Activated T-helper 1 cell treated with Interleukin-2 at 50 U/mL for 16 hours (primary cell): ENCODE measurements at places on chromosomes 11 and 22.

DNA sequence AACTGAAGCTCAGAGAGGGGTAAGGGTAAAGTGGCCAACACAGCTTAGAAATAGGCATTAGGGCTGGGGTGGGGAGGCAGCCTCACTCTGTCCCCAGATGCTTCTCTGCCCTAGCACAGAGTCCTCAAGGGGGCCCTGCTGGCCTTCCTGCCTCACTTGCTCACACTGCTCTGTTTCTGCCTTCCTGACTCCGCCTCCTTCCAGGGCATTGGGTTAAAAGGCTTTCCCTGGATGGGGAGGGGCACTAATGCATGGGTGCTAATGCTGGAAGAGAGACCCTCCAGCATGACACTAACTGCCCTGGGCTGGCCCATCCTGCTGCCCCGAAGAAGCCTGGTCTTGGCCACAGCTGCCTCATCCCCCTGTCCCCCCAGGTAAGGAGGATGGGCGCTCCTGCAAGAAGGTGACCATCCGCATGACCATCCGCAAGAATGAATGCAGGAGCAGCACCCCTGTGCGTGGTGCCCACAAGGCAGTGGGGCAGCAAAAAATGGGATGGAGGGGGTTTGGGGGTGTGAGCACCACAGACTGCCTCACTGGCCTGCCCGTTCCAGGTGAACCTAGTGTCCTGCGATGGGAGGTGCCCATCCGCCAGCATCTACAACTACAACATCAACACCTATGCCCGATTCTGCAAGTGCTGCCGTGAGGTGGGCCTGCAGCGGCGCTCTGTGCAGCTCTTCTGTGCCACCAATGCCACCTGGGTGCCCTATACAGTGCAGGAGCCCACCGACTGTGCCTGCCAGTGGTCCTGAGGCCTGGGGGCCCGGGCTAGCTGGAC, 74.0 kb upstream of the MYOD1 start:
- DNase-seq, result no peak

GRCh38 chr11:6572215-6572614, 31.2 kb downstream of the RRP8 start:
- no peak for DNase-seq

GRCh38 chr22:39130892-39131855, 21.3 kb downstream of the CBX7 start:
- no peak for DNase-seq

DNA sequence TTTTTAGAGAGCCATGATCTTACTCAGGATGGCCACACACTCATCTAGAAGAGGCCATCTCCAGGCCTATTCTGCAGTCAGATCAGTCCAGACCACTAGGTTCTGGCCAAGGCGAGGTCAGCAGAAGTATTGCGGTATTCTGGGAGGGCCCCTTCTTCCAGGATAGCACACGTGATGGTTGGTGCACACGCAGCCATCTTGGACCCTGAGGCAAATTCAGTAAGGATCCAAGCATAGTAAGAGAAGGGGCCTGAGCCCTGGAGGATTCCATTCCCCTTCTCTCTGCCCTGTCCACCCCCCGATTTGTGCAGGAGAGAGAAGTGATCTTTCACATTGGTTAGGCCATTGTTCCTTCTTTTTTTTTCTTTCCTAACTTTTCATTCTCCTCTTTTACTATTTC, 957.9 kb downstream of the BRD1 start:
- DNase-seq, result no peak

GRCh38 chr11:36022882-36023281, 79.0 kb downstream of the LDLRAD3 start:
- no peak for DNase-seq

GRCh38 chr22:11616811-11617210, 3911.2 kb upstream of the OR11H1 start:
- no peak for DNase-seq

- DNase-seq, result no peak
Observed at GRCh38 chr22:47289336-47289985, 527.0 kb downstream of the TBC1D22A start.

DNA sequence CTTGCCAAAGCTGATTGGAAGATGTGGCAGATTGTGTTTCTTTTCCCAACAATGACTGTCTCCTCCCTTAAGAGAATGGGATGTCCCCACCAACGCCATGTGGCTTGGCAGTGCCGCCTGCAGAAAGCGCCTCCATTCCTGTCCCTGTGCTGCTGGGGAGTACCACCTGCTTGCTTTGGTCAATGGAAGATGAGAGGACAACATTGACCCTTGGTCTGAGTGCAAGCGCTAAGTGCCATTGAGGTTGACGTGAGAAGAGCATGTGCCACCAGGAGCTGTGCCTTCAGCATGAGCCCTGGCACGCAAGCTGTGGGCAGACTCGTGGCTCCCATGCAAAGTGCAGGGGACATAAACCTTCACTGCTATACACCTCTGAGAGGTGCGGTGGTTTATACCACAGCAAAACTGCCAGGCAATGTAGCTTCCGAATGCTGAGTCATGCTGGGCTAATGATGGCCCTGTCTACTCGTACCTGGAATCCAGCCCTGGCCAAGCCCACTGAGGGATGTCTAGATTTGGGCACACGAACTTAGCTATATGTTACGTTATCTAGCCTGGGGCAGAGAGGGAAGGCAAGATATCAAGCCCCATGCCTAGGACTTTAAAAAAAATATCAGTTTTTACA, 41.9 kb downstream of the MYEOV start:
- DNase-seq, result no peak

GRCh38 chr22:32476281-32477195, 1.9 kb downstream of the FBXO7 start:
- no peak for DNase-seq

GRCh38 chr11:58434217-58434616, 6.3 kb upstream of the OR5B2 start:
- no peak for DNase-seq

GRCh38 chr11:124718801-124719200, 20.9 kb upstream of the NRGN start:
- DNase-seq, result no peak

- DNase-seq, result no peak
Observed at GRCh38 chr22:40220316-40221054, 42.8 kb downstream of the TNRC6B start.

DNA sequence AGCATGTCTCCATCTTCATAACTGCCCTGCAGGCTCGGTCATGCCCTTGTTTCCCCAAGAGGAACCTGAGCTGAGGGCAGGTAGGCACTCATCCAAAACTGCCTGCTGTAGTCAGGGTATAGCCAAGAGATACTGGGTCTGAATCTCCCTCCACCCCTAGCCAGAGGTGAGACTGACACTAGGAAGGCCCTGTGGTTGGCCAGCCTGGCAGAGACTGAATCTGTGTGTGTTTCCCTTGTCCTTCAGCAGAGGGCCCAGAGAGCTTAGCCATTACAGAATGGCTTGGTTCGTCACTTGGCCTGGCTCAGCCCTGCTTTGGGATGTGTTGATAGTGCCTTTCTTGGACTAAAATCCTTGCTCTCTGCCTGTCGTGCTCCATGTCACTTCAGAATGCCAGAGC, 79.3 kb upstream of the SUSD2 start:
- no peak for DNase-seq

DNA sequence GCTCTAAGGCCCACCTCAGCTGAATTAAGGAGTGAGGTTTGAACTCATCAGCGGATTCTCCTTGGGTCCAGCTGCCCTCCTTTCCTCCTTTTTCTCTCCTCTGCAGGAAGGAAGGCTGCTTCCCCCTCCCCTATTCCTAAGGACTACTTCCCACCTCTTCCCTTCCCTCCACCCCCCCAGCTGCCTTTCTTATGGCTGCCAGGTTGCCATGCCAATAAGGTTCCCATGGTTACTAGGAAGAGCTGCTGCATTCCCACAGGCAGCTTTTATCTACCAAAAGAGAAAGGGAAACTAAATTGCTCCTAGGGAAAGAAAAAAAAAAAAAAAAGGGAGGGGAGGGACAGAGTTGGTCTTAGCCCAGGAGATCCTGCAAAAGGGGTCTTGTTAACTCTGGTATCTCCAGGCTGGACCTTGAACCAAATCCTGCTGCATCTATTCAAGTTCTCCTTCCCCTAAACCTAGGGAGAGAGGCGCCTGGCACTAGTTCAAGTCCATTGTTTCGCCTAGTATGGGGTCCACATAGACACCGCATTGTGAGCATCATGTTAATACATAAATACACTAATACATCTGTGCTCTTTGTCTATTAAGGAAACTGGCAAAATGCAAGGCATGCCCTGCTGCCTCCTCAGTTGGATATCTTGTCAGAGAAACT, 21.2 kb upstream of the FEZ1 start:
- no peak for DNase-seq

GRCh38 chr11:40763046-40763445, 696.4 kb downstream of the LRRC4C start:
- DNase-seq, result no peak

DNA sequence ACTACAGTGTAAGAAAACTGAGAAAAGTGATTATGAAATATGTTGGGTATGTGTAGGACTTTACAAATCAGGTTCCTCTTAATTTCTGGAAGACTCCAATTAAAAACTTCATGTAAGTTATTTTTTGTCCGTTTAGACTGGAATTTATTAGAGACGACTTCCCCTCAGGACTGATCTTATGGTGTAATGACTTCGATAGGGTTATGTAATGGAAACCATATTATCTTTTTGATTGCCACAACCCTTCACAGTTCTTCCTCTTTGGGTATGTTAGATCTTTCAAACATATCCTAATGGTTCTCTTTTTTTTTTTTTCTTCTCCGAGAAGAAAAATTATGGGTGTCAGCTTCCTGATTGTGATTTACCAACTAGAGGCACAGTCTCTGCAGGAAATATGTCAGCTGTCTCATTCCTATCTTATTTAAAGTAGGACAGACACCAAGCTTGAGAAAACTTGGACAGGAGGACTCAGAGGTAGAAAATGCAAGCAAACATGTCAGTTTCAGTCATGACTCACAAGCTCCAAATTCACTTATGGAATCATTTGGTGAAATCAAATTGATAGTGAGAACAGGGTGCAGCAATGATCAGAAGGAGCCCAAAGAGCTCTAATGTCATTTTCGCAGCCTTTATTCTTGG, 11.1 kb upstream of the LDLRAD3 start:
- DNase-seq, result no peak
